ENCODE measurements at places on chromosomes 7 and 10.

GRCh38 chr7:43591558-43592180, 8.8 kb downstream of the STK17A start:
- DNase-seq = no peak

DNA sequence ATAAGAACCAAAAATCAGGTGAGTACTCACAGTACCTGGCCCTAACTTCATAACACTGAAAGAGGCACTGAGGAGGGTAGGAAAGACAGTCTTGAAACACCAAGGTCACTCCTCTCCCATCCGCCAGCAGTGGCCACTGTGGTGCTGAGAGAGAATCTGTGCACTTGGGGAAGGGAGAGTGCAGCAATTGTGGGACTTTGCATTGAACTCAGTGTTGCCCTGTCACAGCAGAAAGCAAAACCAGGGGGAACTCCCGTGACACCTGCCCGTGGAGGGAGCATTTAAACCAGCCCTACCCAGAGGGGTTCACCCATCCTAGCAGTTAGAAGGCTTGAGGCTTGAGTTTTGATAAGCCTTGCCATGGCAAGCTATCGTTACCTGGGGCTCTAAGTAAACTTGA, 35.2 kb upstream of the MAP3K8 start:
- no peak for DNase-seq

DNA sequence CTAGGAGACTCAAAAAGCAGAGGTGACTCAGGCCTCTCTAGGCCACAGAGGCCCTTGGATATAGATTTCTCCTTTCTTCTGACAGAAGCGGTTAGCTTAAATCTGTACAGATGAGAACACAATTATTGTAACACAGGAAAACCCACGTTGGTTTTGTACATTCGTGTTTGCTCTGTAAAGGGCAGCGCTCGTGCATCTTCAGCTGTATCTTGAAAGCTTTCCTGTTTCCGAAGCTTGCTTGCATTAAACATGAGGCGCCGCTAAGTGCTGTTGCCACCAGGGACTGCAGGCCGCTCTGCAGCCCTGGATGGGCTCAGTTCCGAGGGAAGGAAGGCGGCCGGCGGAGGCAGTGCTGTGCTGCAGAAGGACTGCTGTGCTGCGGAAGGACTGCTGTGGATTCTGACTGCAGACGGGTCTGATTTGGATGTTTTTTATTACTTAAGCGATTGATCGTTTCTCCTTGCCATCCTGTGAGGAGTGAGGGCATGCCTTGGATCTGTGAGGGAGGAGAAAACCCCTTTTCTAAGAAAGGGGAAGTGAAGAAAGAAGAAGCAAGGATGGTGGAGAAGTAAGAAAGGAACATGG, 53.3 kb downstream of the FHIP2A start:
- DNase-seq = no peak

DNA sequence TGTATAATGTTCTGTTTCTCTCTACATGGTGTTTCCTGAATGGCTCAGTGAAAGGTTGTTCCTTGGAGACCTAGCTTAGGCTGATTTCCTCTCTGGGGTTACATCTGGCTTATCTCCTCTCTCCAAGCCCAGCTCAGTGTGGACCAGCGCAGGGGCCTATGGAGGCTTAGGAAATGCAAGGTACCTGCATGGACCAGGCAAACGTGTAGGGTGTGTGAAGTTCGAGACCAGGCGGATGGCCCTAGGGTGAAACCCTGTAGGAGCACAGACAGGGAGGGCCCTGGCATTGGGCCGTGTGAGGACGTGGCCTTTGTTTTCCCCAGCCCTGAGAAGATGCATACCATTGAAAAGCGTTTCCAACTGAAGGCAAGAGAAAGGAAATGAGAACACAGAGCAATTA, 59.0 kb downstream of the DOCK1 start:
- DNase-seq = no peak

GRCh38 chr10:46218921-46219320, 67.9 kb upstream of the ANTXRL start:
- DNase-seq = no peak

DNA sequence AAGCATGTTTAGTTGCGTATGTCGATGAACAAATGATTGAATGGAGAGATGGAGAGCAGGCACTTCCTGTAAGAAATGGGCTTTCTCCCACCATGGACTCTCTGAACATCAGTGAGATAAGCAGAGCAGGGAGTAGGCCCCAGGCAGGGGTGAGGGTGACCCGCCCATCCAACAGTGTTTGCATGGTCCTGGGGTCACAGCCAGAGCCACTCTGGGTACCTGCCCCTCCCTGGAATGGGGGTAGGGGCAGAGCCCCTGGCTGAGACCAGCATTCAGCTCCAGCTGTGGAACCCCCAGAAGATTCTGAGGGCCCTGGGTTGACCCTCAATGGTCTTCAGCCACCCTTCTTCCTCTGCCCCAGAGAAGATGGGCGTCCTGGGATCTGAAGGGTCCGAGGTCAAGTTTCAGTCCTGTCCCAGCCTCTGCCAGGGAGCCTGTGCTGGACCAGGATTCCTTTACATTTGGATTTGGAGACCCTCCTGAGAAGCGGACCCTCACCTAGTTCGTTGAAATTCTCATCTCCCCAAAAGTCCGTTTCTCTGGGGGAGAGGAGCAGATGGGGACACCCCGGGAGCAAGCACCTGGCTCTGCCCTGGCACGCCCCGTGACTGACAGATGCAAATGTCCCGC, 2.4 kb upstream of the FGF8 start:
- no peak for DNase-seq

DNA sequence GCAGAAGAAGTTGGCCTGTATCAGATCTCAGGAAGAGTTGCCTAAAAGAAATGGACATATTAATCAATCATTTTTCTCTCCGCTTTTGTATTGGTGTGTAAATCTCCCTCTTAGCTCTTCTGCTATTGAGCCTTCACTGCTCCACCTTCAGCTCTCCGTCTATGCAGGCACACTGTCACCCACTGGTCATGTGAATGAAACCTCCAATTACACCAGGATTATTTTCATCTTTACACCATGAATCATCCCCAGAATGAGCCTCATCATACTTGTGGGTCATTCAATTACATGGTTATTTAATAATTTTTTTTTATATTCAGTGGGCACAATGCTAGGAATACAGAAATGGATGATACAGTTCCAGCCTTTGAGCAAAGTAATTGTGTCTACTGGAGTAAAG, 92.6 kb downstream of the LRRC4 start:
- DNase-seq = no peak

GRCh38 chr10:64394744-64395143, 873.5 kb downstream of the REEP3 start:
- DNase-seq = no peak

GRCh38 chr7:98091061-98091460, 15.6 kb upstream of the LMTK2 start:
- DNase-seq = no peak

- no peak for DNase-seq
Measured at GRCh38 chr10:71252220-71252619, 39.9 kb downstream of the UNC5B start.

DNA sequence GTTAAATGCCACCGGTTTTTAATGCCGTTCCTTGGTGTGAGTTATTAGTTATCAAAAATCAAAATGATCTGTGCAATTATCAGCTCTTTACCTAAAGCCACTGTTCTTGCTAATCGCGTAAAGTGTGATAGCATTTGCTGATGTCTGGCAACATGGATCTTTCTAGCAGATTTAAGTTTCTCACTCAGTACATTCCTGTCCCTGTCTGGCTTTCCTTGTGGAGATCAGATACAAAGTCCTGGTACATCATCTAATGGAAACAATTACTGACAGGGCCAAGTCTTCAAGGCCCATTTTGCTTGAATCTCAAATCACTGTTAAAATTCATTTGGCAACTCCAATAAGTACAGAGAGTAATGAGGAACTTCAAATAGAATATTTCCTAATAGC, 755.7 kb downstream of the AUTS2 start:
- DNase-seq = no peak

- DNase-seq = no peak
Measured at GRCh38 chr7:99127636-99128035, 16.3 kb downstream of the SMURF1 start.

DNA sequence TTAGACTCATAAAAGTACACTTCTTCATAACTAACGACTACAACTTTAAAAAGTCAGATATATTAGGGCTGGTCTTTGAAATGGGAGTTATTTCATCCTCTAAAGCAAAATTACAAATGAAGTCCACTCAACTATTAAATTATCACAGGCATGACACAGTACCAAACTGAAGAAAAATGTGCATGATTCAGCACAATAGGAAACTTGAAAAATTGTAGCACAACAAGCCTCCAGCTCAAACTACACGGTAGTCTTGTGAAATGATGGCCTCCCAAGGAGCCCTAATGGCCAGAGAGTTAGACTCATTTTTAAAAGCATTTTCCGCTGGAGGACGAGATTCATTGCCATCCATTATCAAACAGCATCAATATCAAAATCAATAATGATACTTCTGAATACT, 76.4 kb downstream of the MAGI2 start:
- DNase-seq = no peak

GRCh38 chr7:100799037-100799896, 28.1 kb downstream of the EPHB4 start:
- DNase-seq = no peak

DNA sequence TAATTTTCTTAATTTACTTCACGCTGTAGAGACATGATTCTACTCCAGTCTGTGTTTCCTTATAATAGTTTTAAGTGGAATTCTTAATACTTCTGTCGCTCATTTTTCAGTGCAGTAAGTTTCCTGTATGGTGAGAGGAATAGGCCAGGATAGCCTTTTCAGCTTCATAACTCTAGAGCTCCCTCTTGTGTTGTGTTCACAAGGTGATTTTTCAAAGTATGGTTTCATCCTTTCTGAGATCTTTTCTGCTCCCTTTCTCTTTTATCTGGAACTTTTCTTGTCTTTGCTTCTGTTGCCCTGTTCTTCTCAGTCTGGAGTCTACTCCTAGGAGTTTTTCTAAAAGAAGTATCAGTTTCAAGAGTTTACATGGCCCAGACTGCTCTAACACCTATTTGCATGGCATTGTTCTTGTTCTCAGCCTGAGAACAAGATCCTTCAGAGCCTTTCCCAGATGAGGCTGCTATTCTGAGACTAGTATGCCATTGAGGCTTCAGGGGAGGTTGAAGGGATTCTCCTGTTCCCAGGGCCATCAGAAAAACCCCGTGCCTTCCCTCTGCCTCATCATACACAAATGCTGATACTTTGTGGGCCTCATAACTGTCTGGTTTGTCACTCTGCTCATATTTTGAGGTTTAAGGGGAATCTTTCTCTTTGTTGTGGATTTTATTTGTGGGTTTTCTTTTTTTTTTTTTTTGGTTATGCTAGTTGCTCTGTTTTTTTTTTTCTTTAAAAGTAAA, 21.8 kb downstream of the NET1 start:
- DNase-seq = peak; percentile 21

DNA sequence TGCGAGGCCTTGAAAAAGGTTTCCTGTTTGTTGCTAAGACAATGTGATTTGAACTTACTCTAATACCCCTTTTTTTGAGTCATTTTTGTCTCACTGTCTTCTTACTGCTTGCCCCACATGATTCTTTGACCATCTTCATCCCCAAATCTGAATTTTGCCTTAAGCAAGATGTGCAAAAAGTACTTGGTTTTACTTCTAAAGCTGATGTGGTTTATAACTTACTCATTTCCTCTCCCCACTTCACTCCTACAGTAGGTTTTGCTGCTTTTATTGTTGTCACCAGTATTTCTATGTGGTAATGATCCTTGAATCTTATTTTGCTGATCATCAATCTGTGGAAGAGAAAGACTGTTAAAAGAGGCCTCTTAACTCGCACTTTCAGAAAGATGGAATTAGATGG, 396.4 kb downstream of the SDK1 start:
- no peak for DNase-seq

GRCh38 chr10:29634105-29634504, 666 bp downstream of the SVIL start:
- DNase-seq = no peak

- DNase-seq = no peak
Measured at GRCh38 chr7:126790763-126791162, 462.0 kb downstream of the GRM8 start.

DNA sequence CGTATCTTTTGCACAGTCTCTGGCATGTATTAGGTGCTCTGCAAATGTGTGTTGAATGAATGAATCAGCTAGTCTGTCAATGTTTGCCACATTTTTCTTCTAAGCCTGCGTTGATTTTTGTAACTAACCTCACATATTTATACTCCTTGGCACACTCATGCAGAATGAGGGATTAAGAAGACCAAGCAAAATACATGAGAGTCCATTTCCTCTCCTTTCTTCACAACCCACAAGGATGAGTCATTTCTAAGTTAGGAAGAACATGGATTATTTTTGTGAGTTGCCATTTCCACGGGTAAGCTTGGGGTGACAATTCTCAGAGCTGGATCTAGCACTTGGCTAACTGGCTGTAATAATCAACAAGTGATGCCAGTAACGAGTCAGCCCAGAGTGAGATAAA, 158.8 kb downstream of the TWIST1 start:
- DNase-seq = no peak

DNA sequence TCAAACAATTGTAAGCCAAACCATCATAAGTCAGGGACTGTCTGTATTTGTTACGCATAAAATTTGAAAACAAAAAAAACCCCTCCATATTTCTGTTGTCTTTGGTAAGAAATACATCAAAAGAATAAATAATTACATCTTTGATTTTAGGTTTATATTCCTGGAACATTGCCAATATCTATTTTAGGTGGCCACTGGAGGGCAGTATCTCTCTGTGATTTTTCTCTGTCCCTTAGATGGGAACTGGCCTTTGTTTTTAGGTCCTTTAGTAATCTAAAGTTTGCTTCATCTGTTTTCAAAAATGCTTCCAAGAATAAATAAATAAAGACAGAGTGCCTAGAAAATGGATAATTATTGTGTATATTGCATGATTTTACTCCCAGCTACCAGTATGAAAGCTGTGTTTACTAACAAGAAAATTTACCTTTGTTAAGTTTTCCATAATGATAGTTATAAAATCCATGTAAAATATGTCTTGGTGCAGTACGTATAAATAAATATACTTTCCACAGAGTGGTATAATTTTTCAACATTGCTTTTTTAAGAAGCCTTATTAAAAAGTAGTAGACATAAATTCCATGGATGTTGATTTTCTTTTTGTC, 64.2 kb downstream of the PHYHIPL start:
- no peak for DNase-seq

DNA sequence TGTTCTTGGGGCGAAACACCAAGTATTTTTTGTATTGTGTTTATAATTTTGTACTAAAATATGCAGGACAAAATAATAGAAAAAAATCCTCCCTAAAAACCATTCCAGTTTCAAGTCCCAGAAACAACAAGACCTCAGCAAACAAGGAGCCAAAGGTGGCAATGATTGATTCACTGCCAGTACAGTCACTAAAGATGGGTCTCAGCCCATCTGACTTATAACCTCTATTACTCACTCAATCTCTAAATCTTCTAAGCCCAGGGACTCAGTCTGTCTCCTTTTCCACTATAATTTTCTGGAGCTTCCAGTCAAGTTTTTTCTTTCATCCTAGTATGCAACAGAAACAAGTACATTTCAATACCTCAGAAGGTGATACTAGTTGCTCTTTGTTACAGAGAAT, 33.3 kb downstream of the SNX13 start:
- DNase-seq = no peak
